ENCODE measurements at places on chromosomes 12 and 14.
A peak's percentile ranks its signal among the peaks of the same experiment; 100 is the strongest.

DNA sequence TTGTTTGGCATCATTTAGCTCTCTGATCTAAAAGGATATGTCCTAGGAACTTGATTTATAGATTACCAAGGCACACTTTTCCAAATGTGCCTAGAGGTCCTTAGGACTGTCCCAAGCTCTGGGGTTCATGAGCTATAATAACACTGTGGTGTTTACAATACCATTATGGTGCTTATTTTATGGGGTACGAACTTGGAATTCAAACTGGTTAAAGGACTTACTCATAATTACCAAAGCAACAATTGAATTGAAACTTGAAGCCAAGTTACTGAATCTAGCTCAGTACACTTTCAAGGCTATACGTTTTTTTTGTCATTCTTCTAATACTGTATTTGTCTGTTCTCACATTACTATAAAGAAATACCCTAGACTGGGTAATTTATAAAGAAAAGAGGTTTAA is 9.6 kb upstream of the TEP1 start:
- DNase-seq: no peak

DNA sequence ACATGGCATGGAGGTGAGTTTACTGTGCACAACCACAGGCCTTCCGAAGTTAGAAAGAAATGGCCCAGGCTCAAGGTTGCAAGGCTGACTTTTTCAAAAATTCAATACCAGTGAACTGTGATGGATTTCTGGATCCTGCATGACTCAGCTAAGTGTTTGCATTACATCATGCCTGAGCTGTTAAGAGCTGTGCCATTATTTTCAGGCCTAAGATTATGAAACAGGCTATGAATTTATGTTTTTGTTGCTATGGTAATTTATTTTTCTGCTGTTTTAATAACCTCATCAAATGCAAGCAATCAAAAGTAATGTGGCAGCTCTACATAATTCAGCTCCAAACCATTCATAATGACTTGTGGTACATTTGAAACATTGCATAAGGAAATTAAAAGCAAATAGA is 457.7 kb upstream of the TMEM132C start:
- DNase-seq: peak; percentile 1

DNA sequence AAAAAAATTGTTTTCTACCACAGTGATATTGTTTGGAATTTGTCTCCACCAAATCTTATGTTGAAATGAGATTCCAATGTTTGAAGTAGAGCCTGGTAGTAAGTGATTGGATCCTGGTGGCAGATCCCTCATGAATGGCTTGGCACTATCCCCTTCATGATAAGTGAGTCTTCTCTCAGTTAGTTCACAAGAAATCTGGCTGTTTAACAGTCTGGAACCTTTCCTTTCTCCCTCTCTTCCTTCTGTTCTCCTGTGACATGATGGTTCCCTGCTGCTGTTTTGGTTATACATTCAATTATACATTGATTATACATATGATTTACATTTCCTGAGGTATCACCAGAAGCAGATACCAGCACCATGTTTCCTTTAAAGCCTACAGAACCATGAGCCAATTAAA is 442.2 kb downstream of the SLC6A15 start:
- no peak for DNase-seq

DNA sequence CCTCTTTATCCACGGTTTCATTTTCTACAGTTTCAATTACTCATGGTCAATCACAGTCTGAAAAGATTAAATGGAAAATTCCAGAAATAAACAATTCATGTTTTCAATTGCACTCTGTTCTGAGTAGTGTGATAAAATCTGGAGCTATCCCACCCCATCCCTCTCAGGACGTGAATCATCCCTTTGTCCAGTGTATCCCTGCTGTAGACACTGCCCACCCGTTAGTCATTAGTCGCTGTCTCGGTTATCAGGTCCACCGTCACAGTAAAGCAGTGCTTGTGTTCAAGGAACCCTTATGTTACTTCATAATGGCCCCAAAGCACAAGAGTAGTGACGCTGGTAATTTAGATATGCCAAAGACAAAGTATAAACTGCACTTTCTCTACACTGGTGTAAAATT is 141.0 kb upstream of the LMNTD1 start:
- no peak for DNase-seq

- no peak for DNase-seq
Observed at GRCh38 chr14:87809261-87809660, 183.7 kb downstream of the GALC start.

DNA sequence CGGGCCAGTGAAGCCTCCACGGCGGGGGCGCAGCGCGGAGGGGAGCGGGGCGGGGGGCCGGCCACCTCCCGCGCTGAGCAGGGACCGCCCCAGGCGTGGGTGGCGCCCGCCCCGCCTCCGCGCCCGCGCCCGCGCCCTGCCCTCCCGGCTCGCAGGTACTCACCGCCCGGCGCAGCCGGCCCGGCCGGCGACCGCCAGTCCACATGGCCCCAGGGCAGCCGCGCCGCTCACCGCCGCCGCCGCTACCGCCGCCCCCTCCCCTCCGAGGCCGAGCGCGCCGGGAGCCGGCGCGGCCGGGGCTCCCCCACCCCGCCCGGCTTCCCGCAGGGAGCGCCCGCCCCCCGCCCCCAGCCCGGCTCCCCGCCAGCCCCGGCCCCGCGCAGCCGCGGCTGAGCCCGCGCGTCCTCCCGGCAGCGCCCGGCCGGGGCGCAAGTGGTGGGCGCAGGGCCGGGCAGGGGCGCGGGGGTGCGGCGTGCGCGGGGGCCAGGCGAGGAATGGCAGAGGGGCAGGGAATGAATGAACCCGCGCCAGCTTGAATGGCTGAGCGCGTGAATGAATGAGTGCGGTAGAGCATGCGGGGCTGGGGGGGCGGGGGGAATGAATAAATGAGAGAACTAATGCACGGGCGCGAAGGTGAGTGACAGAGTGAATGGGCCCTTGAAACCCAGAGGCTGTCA is at the start of gene BEGAIN:
BEGAIN (minus strand) TSS at position 332 of the 677 bp plus-strand sequence; CDS start at position 205, 127 bp downstream.
- no peak for DNase-seq

DNA sequence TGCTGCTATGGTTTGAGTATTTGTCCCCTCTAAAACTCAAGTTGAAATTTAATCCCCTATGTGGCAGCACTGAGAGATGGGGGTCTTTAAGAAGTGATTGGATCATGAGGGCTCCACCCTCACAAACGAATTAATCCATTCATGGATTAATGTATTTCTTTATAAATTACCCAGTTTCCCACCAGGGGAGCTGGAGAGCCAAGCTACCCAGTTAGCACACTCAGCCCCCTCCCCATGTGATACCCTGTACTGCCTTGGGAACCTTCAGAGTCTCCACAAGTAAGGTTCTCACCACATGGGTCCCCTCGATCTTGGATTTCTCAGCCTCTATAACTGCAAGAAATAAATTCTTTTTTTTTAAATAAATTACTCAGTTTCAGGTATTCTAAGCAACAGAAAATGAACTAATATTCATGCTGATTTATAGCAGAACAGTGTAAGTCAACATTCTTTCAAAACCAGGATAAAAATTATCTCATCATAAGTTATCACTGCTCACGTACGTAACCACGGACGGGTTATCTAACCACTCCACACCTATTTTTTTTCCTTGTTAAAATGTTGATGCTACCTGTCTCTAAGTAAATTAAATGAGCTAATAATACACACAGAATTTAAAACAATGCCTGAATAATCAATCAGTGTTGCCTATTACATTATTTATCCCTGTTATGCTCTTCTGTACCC is 3.6 kb downstream of the NAP1L1 start:
- DNase-seq: no peak

DNA sequence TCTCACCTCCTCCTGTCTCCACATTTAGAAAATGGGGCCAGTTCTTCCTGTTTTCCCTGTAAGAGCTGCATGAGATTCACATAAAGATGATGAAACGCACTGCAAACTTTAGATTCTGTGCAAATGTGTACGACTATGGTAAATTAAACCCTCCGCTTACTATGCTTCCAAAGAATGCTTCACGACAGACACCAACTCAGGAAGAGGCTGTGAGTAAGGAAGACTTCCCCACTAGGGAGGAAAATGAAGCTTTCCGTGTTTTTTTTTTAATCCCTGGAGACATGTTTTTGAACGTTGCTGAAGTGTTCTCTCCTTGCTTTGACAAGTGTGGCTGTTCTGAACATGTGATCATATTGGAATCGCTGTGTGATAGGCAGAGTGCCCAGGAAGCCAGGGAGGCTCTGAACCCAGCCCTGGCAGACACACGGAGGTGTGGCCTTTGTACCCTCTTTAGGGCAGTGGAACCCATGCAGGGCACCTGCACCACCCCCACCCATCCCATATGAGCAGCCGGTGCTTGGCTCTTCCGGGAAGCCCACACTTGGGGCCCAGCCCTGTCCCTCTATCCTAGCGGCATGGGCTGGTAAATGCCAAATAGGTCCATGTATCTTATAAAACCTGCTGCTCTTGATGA is 7.5 kb upstream of the SYNE3 start:
- peak; percentile 35 for DNase-seq

- DNase-seq: no peak
Observed at GRCh38 chr12:124686370-124687173, 119.2 kb upstream of the NCOR2 start.

DNA sequence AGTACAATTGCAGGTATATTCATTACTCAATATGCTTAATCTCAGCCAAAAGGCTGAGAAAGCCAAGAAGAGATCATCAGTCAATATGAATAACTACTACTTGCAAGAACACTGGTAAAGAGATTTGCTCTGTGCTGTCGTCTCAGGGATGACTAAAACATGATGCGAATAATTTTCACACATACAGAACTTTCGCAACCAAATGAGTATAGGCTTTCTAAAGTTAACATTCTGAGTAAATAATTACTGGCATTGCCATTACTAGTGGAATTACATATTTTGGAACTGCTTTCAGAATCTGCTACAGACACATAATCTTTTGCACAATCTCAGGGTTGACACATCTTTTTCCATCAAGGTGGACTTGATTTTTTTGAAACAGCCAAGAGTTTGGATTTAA is 24.7 kb downstream of the NCKAP1L start:
- no peak for DNase-seq

DNA sequence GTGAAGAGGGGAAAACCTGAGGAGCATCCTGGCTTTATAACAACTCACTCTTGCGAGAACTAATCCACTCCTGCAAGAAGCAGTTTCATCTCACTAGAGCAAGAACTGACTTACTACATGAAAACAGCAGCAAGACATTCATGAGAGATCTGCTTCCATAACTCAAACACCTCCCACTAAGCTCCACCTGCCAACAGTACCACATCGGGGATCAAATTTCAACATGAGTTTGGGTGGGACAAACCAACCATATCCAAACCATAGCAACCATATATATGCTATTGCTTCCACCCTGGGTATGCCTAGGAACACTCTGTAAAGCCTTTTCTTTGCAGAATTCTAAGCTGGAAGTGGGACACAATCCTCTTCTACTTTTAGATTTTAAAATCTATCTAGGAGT is 13.9 kb upstream of the AVPR1A start:
- no peak for DNase-seq

DNA sequence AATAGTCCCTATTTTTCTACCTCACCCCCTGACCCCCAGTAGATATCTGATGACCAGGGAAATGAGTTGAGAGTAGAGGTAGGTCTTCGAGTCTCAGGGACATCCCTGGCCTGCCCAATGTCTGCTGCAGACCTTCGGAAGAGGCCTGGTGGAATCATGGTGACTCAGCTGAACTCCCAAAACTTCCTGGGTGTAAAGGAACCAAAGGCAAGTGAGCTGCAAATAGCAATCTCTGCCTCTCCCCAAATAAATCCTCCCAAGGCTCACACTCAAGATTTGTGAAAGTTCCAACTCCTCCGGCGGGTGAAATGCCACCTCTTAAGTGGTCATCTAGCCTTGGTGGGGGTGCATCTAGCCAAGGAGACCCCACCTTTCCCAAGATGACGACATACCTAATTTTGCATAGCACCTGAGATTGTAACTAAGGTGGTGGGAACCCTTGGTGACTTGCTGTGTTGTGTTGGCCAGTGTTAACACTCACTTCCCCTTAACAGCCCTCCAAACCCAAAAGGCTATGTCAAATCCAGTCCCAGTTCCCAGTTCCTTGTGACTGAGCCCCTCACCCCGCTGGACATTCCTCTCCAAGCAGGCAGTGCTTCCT is 6.3 kb downstream of the ZFP36L1 start:
- DNase-seq: no peak

GRCh38 chr12:109069307-109070271 is 17.2 kb downstream of the USP30 start:
- DNase-seq: no peak

DNA sequence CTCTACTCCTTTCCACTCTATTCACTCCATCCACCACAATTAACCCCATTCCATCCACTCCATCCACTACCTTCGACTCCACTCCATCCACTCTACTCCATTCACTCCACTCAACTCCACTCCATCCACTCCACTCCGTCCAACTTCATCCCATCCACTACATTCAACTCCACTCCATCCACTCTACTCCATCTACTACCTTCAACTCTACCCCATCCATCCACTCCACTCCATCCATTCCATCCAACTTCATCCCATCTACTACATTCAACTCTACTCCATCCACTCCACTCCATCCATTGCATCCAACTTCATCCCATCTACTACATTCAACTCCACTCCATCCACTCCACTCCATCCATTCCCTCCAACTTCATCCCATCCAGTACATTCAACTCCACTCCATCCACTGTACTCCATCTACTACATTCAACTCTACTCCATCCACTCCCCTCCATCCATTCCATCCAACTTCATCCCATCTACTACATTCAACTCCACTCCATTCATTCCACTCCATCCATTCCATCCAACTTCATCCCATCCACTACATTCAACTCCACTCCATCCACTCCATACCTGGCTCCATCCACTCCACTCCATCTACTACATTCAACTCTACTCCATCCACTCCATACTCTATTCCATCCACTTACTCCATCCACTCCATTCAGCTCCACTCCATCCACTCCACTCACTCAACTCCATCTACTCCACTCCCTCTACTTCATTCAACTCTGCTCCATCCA is 16.4 kb downstream of the HNF1A start:
- no peak for DNase-seq

DNA sequence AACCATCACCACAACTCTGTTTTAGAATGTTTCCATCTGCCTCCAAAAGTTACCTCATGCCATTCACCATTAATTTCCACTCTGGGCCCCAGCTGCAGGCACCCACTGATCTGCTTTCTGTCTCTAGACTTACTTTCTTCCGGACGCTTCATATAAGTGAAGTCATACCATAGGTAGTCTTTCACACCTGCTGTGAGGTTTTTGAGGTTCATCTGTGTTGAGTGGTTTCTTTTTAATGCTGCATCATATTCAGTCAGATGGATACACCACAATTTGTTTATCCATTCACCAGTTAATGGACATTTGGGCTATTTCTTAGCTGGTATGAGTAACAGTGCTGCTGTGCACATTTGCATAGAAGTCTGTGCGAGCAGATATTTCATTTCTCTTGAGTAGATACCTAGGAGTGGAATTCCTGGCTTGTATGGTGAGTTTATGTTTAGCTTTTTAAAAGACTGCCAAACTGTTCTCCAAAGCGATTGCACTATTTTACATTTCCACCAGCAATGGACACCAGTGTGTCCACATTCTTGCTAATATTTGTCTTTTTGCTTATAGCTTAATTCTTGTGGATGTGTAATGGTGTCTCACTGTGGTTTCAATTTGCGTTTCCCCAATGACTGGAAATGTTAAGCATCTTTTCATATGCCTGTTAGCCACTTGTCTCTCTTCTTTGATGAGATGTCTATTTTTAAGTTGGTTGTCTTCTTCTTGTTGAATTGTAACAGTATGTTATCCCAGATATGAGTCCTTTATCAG is 48.3 kb downstream of the ZFYVE21 start:
- DNase-seq: no peak
